ENCODE measurements at places on chromosomes 12 and 14.

DNA sequence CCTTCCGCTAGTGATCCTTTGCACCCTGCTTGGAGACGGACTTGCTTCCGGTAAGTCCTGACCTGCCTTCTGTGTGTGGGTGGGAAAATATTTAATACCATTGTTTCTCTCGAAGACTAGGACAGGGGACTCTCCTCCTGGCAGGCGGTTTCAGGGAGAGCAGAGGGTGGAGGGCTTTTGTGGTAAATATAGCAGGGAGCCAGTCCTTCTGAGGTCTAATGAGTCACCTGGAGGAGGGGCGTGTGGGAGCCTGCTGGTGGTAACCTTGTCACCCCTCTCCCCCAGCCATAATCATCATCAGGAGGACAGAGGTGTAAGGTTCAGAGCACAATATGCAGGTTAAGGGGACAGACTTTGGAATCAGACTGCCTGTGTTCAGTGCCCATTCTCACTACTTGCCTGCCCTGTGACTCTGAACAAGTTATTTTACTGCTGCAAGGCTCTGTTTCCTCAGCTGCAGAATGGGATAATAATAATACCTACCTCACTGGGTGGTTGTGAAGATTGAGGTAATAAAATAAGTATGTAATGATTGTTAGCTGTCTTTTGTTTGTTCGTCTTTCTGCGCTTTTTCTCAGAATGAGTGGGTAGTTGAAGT lies 47.4 kb downstream of the SUSD6 start:
- DNase-seq, result no peak

DNA sequence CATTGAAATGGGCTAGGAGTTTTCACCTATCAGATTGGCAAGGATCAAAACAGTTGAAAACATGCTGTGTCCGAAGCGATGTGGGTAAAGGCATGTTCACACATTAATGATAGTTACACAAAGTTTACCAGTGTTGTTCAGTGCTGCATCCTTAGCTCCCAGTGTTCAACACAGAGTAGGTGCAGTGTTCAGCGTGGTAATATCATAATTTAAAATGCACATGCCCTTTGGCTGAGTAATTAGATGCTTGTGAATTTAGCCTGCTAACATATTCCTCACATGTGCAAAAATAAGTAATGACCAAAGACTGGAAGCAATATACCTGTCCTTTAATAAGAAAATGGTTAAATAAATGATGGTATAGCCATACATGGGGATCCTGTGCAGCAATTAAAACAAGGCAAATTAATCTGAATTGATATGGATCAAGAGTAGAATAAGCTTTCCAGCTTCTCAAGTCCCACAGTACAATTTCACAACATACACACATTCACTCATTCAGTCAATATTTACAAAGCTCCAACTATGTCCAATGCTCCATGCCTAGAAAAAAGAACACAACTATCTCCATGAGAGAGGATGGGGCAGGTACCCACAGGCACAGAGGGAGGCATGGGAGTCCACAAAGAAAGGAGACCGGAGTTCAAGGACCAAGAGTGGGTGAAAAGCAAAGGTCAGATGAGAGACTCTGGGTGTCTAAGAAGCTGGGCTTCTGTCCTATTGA lies 12.8 kb downstream of the TMCC3 start:
- DNase-seq, result no peak

DNA sequence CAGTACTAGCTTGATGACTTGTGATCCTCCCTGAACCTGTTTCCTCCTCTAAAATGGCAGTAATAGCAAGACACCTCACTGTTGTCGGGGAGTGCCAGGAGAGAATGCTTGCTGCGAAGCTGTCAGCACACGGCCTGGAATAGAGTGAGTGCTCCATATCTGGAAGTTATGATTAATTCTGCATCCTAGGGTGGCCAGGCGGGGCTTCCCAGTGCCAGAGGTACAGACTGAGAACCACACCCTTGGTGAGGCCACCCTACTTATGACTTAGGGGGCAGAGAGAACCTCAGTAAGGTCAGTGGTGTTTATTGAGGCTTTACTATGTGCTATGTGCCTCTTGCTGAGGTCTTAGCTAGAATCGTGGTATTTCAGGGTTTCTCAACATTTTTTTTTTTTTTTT lies 20.1 kb downstream of the MORN3 start:
- DNase-seq, result no peak

GRCh38 chr14:75991753-75992152 lies 6.2 kb downstream of the IFT43 start:
- DNase-seq, result no peak

- DNase-seq, result no peak
These were observed 4.8 kb downstream of the GUCY2C start for GRCh38 chr12:14691560-14691959.

DNA sequence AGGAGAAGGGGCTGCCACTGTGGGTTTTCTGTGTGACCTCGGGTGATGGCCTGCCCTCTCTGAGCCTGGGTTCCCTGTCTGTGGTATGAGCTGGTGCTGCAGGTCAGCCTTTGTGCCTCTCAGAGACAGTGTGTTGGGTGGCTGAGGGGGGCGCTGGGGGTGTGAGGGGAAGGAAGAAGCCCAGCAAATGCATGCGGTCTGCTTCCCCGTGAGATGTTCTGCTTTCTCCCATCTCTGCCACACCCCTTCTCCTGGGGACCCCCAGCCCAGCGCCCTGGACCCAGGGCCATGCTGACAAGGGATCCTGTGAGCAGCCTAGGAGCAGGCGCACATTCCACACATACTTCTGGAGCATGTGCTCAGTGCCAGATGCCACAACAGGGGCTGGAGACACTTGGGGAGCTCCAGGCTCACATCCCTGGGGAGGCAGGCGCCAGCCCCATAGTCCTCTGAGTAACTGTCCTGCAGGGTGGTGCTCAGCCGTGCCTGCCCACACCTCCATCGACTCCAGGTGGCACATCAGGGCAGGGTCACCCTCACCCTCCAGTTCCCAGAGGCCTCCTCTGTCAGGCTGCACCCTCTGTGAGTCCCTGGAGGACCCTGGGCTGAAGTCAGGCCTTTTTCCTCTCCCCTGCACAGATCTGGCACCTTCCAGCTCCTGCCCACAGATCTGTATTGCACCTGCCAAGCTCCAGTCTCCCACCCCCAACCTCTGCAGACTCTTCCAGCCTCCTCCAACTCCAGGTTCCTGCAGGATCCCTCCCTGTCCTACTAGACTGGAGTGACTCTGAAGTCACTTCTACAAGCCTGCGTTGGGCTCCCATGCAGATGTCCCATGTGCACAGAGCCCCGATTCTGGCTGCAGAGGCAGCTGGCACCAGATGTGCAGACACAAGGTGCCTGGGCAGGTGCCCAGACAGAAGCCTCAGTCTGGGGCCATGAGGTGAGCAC lies 205.6 kb downstream of the KIF26A start:
- DNase-seq, result no peak

GRCh38 chr14:87916103-87916885 lies 76.7 kb downstream of the GALC start:
- DNase-seq, result no peak

GRCh38 chr12:99455350-99456035 lies 192.1 kb upstream of the GARIN6 start:
- DNase-seq, result no peak

- DNase-seq, result no peak
These were observed 574 bp downstream of the PAWR start for GRCh38 chr12:79690142-79690637.

DNA sequence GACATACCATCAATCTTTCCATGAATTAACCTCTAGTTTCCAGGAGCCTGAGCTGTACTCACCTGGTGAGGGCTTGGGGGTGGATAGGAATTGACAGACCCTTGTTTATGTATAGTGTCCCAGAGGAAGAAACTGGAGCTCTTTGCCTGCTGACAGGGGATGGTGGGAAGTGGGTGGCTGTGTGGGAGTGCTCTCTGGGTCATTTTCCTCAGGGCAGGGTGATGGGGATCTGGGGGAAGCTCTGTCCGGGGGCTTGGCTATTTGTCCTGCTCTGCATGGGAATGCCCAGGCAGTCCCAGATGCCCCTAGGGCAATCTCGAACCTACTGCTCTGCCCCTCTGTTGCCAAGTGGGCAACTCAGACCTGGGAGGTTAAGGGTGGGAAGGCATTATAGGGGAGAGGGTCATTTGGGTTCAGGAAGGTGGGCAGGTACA lies 21.8 kb upstream of the DHRS2 start:
- no peak for DNase-seq

DNA sequence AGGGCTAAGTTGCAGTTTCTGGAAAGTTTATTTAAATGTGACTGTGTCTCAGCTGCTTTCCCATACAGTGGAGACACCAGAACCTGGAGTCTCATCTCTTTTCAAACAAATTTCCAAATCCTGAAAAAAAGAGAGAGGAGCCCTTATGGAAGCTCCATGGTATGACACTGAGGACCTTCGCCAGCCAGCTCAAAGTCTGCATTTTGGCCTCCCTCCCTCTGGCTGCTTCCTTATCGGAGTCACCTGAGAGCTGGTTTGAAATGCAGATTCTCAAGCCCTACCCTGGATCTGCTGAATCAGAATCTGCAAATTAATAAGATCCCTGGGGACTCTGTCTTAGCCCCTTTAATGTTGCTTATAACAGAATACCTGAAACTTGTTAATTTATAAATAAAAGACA lies 21.7 kb upstream of the JDP2 start:
- no peak for DNase-seq

- peak; percentile 75 for DNase-seq
These were observed 11.2 kb upstream of the FKBP11 start for GRCh38 chr12:48936379-48936979.

DNA sequence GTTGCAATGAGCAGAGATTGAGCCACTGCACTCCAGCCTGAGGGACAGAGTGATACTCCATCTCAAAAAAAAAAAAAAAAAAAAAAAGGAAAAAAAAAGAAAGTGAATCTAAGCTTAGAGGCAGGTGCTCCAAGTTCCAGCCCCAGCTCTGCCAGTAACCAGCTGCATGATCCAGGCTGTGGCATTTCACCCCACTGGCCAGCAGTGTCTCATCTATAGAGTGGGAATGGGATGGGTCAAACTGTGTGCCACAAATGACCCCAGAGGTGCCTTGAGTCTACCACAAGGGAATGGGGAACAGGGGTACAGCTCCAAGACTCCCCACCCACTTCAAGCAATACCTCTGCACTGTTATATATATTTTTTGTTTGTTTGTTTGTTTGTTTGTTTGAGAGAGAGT lies 5.0 kb downstream of the PLEKHD1 start:
- DNase-seq, result no peak

DNA sequence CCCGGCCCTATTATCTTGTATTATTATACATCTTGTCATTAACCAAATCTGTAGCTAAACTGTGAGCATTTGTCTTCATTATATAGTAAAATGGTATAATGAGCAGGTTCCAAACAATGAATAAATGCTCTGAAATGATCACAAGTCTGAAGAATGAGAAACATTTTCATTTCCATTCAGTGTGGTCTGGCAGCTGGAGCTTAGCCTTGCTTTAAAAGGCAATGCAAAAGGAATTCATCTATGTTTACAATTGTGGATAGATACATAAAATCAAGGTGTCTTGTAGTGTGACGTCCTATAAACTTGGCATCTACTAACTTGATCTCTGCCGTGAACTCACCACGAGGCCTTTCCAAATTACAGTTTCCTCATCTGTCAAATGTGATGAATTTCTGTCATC lies 168.3 kb downstream of the RMST start:
- DNase-seq, result no peak

- DNase-seq, result no peak
These were observed 183.1 kb upstream of the HIF1A start for GRCh38 chr14:61512026-61512834.

DNA sequence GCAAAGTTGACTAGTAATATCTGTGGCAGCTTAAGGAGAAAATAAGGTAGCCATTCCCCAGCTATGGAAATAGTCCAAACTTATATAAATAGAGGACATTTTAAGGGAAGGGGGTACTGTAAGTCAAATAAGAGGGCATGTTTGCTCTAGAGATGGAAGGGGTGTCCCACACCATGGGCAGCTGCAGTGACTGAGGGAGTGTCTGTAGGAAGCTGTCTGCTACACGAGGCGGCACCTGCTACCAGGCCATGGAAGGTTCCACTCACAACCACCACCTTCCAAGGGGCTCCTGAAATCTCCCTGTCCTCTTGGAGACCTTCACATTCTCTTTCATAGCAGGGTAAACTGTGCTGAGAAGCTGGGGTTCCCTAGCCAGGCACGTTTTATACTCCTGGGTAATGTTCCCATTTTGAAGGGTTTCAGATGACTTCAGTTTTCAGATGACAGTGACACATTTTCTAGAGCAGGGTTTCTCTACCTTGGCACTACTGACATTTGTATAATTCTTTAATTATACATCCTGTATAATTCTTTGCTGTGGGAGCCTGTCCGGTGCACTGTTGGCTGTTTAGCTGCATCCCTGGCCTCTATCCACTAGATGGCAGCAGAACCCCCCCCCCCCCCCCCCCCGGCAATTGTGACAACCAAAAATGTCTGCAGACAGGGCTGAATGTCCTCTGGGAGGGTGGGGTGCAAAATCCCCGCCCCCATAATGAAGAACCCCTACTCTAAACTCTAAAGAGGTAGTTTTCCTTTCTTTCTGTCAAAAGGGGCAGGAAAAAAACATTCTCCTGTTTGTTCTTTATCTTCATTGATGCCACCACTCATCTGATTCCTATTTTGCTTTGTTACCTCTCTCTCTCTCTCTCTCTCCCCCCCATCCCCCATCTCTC lies 11.6 kb upstream of the SMCO2 start:
- no peak for DNase-seq

DNA sequence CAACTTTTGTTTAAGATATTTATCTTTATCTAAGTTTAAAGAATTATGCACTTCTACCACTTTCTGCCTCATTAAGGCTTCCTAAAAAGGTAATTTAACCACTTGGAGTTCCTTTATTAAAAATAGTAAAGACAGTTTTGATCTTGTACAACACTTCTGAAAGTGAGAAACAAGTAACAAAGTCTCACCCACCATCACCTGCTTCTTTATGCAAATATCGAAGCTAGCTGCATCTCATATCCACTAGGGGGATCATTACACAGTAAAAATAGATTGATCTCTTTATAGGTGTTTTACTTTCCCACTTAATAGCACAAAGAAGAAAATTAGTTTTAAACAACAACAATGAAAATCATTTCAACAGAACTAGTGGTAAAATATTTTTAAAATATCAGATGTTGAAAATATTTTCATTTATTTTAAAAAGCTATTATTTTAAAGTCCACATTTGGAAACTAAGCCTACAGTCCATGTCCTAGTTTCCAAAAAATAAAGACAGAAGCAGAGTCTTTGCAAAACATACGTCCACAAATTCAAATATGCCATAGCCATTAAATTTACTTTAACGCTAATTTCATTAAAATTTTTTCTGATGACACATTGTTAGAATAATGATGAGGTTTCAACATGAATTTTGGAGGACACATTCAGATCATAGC lies 160.0 kb upstream of the SOX5 start:
- DNase-seq, result no peak

GRCh38 chr14:20836668-20837338 lies 34.2 kb upstream of the RNASE1 start:
- DNase-seq, result no peak

DNA sequence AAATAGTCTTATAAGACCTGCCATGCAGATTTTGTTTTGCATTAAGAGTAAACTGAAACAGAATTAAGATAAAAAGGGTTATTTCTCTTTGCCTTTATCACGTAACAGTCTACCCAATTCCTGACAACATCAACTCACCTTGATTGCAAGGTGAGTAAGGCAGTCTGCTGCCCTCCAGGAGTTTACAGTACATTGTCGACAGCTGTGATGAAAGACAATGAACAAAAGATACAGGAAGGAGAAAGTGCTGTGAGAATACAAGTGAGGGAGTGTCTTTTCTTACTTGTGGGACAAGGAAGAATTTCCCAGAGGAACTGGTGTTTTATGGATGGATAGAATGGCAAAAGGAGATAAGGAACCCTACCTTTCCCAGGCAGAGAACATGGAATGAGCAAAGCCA lies 101.0 kb downstream of the RTN1 start:
- no peak for DNase-seq

- DNase-seq, result no peak
These were observed 201.3 kb upstream of the RASSF8 start for GRCh38 chr12:25757037-25757665.
